ENCODE measurements at places on chromosomes 6 and 20.

- DNase-seq, result no peak
- H3K4me3 ChIP-seq, result peak overlapping the region; percentile 84
- peak overlapping the region; percentile 86 for H3K27ac ChIP-seq
- H3K4me1 ChIP-seq, result peaks cover 26% of the 10 kb centered on the region
- no peaks in the 10 kb centered on the region for H3K36me3 ChIP-seq
Observed at GRCh38 chr20:2750491-2751251, 49.8 kb downstream of the CPXM1 start.

GRCh38 chr6:112203577-112204349, 50.6 kb downstream of the LAMA4 start:
- no peaks in the 10 kb centered on the region for H3K36me3 ChIP-seq
- H3K4me1 ChIP-seq, result no peaks in the 10 kb centered on the region
- no peak for DNase-seq
- peaks cover 11% of the 10 kb centered on the region for H3K27me3 ChIP-seq
- H3K27ac ChIP-seq, result no peak overlapping the region
- H3K4me3 ChIP-seq, result no peak overlapping the region

- no peak overlapping the region for H3K4me3 ChIP-seq
- peaks cover 3% of the 10 kb centered on the region for H3K4me1 ChIP-seq
- H3K36me3 ChIP-seq, result no peaks in the 10 kb centered on the region
- H3K27me3 ChIP-seq, result peaks cover 25% of the 10 kb centered on the region
- DNase-seq, result no peak
Observed at GRCh38 chr6:39365281-39366074, 43.0 kb upstream of the KCNK16 start.

- no peaks in the 10 kb centered on the region for H3K27me3 ChIP-seq
- no peak for DNase-seq
- peaks cover 76% of the 10 kb centered on the region for H3K4me1 ChIP-seq
- no peak overlapping the region for H3K4me3 ChIP-seq
- H3K27ac ChIP-seq, result no peak overlapping the region
Observed at GRCh38 chr6:4912559-4912958, 91.3 kb downstream of the RPP40 start.

DNA sequence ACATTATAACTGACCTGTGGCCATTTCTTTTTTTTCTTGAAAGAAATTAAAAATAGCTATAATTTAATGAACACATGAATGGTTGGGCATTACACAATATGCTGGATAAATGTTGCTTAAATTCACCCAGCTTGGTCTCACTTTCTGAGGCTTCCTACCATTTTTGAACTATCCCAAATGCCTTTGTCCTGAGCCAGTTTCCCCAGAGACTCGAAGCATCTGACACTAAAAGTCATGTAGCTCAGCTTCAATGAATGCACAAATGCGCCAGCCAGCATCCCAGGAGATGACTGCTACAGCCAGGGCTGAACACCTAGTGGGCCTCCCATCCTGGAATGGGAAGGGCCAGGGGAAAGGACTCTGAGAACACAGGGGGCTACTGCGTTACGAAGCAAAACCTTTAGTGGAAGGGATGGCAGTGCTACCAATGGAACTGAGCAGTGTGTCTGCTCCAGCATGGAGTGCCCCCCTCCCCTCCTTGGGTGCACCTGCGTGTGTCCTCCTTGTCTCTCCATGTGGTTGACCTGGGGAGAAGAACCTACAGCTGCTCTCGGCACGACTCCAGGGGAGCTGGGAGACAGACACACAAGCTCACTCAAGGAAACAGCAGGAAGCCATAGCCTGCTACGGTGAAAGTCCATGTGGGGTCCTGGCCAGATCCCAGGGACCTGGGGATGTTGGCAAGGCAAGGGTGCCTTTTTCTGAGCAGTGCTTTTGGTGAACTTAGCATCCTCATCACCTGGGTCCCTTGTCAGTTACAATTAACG, 60.9 kb downstream of the IRF4 start:
- H3K4me1 ChIP-seq, result peaks cover 34% of the 10 kb centered on the region
- no peaks in the 10 kb centered on the region for H3K27me3 ChIP-seq
- H3K4me3 ChIP-seq, result no peak overlapping the region
- no peak for DNase-seq
- no peak overlapping the region for H3K27ac ChIP-seq

DNA sequence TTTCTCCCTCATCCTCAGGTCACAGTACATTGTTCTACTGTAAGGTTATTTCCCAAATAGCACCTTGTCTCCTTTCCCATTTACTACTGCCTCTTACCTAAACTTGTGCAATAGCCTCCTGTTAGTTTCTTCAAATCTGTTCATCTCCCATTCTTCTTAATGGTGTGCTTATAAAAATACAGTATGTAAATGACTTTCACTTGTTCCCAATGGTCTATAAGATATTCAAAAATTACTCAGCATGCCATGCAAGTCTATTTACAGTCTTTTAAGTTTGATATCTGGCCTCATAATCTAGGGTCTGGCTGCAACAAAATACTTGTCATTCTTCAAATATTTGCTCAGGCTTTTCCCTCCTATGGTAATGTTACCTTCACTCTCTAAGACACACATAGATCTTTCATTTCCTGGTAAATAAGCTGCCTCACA, 31.5 kb upstream of the RHAG start:
- H3K36me3 ChIP-seq, result no peaks in the 10 kb centered on the region
- H3K4me1 ChIP-seq, result no peaks in the 10 kb centered on the region
- H3K27me3 ChIP-seq, result no peaks in the 10 kb centered on the region

- H3K36me3 ChIP-seq, result peaks cover 5% of the 10 kb centered on the region
- peak overlapping the region; percentile 40 for H3K27ac ChIP-seq
- H3K4me3 ChIP-seq, result no peak overlapping the region
- no peak for DNase-seq
- H3K27me3 ChIP-seq, result no peaks in the 10 kb centered on the region
Observed at GRCh38 chr6:38150021-38150420, 330.5 kb downstream of the ZFAND3 start.

DNA sequence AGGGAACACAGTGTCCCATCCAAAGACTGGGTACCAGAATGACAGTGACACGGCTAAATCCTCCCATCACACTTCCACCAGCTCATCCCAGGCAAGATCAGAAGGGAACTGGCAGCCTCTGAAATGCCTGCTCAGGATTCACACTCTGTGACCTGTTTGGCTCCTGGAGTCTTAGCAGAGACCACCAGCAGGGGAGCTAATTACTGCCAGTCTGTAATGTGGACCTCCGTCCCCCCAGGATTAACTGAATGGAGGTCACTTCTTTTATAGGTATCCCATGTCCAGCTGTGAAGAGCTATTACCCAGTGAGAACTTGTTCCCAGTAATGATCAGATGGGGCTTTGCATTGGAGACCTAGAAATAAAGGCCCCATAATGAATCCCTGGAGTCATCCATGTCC, 45.2 kb downstream of the DEFB114 start:
- no peak for DNase-seq
- no peak overlapping the region for H3K4me3 ChIP-seq
- no peaks in the 10 kb centered on the region for H3K27me3 ChIP-seq
- H3K4me1 ChIP-seq, result no peaks in the 10 kb centered on the region
- H3K36me3 ChIP-seq, result no peaks in the 10 kb centered on the region

Data from naive thymus-derived CD8-positive, alpha-beta T cell (primary cell).